ENCODE measurements at places on chromosomes 2 and 18.

- no peak for DNase-seq
Observed at GRCh38 chr18:25898965-25899364, 191.4 kb downstream of the SS18 start.

- DNase-seq: no peak
Observed at GRCh38 chr2:164920430-164920829, 34.9 kb downstream of the SLC38A11 start.

DNA sequence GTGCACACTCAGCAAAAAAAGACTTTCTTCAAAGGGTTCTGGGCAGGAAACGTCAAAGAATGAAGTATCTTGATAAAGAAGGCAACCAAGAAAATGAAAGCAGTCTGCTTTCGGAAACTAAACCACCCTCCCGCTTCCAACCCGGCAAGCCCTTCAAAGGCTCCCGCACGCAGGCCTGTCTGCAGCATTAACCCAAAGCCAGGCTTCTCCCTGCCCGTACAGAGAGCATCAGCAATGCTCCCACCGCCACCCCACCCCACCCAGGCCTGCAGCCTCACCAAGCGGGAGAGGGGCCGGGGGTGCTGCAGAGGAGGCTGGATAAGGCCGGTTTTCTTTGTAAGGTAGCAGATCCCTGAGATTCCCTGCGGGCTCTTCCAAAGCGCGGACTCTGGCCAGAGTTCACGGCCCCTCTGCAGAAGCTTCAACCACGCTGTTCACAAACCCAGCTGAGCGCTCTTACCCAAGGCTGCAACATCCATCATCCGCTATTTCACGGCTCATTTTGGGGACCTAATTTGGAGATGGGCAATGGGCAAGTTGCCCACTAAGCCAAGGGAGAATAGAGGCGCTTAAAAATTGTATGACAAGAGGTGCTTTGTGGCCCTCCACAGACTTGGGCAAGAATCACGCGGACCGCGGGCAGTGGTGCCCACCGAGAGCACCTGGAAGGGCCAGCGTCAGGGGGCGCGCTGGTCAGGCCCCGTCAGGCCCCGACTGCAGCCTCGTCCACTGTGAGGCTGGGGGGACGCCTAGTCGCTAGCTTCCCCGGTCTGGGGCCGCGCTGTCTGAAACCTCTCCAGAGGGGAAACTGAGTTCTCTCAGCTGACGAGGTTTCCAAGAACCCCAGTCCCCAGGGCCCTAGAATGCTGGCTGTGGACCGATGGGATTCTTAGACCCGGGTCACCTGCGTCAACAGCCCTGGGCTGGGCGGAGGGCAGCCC is 225.4 kb upstream of the ID2 start:
- no peak for DNase-seq

GRCh38 chr2:64023485-64024258 is 4.4 kb upstream of the VPS54 start:
- DNase-seq: no peak

DNA sequence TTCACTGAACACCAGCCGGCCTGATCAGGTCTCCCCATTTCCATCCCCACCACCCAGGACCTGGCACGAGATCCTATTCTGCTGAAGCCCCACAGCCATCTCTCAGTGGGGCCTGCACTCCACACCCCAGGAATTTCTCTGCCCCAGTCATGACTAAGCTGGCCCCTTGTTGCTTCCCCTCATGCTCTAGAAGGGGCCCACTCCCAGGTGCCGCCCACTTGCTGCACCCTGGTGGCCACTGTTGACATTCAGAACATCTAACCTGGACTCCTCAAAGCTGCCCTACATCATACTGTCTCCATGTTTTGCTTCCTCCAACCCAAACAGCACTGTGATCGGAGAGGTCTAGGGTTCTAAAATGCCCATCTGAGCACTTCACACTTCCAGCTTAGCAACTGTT is 90.7 kb upstream of the KLHL29 start:
- no peak for DNase-seq

GRCh38 chr2:40451918-40452605 is at the start of gene SLC8A1:
SLC8A1 (minus strand) TSS chr2:40452090.
- DNase-seq: peak; percentile 22

GRCh38 chr2:231882646-231883045 is 43.5 kb downstream of the NPPC start:
- DNase-seq: no peak

GRCh38 chr2:212990697-212991096 is 160.7 kb downstream of the IKZF2 start:
- no peak for DNase-seq

GRCh38 chr2:168810235-168810634 is 7.8 kb downstream of the NOSTRIN start:
- no peak for DNase-seq

- DNase-seq: no peak
Observed at GRCh38 chr2:155770516-155770915, 562.0 kb downstream of the NR4A2 start.

- no peak for DNase-seq
Observed at GRCh38 chr2:3154700-3155099, 222.9 kb downstream of the EIPR1 start.

DNA sequence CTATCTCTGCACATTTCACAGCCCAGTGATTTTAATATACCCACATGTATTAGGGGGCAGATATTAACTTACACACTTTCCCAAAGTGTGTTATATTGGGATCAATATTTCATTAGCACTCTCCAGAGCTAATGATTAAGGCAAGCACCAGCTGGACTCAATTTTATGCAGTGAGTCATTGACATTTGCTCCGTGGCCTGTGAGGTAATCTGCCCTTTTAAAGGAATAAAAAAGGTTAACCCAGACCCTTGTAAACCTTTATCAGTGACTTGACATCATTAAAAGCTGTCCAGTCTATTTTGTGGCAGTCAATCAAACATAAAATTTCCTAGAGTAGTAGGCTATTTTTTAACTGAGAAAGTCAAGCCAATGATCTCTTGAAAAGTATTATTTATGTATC is 1870.4 kb upstream of the CELF4 start:
- no peak for DNase-seq

DNA sequence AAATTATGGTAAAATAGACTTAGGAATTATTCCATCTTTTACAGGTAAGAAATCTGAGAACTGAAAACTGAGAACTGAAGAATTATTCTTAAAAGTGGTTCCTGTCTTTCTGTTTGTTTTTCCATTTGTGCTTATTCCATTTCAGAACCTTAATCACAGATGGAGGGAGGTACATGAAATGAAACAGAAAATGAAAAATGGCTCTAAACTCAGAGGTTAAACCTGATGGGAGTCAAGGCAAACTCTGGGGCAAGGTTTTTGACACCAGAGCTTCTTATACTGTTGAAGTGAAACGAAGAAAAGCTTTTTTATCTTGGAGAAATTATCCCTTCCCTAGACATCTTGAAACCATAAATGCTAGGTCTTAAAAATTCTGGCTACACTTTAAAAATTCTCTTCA is 182.1 kb downstream of the ZNF804A start:
- no peak for DNase-seq

- DNase-seq: no peak
Observed at GRCh38 chr2:13413989-13414388, 697.3 kb downstream of the TRIB2 start.

GRCh38 chr2:113178891-113179290 is 5.1 kb downstream of the PSD4 start:
- DNase-seq: no peak

DNA sequence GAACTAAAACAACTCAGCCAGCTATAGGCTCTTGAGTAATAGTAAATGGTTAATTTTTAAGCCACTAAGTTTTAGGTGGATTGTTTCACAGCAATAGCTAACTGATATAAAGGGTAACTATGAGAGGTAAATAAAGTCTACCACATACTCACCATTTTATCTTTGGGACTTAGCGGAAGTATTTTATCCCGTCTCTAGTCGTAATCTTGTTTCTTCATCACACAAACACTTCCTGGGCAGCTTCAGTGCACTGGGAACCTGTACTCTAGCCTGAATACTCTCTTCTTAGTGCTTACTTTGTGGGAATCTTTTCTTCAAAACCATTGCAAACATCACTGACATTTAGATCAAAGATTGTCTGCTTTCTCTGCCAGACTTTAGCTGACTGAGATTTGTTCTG is 360.5 kb downstream of the EPHA4 start:
- no peak for DNase-seq

DNA sequence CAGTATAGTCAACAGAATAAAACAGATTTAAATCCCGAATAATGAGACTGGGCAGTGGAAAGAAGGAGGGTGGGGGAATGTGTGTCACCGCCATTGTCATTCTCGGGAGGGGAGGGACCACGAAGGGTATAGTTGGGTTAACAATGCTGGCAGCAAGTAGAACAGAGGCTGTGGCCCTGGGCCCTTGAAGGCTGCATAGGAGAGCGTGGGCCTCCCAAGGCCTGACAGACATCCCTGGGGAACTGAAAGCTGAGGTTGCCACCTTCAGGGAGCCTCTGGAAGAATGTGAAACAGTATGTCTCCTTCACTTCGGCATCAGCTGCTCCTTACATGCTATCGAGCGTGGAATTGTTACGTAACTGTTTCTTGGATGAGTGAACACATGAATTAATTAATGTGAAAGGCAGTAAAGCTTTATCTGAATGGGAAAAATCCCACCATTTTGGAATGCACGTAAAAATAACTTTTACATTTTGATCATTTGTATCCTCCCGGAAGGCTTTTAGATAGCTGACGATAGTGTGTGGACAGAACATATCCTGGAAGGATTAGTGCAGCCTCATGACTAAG is 92.8 kb upstream of the TTC39C start:
- DNase-seq: no peak

GRCh38 chr2:71670430-71670795 is 217.1 kb downstream of the DYSF start:
- DNase-seq: no peak

DNA sequence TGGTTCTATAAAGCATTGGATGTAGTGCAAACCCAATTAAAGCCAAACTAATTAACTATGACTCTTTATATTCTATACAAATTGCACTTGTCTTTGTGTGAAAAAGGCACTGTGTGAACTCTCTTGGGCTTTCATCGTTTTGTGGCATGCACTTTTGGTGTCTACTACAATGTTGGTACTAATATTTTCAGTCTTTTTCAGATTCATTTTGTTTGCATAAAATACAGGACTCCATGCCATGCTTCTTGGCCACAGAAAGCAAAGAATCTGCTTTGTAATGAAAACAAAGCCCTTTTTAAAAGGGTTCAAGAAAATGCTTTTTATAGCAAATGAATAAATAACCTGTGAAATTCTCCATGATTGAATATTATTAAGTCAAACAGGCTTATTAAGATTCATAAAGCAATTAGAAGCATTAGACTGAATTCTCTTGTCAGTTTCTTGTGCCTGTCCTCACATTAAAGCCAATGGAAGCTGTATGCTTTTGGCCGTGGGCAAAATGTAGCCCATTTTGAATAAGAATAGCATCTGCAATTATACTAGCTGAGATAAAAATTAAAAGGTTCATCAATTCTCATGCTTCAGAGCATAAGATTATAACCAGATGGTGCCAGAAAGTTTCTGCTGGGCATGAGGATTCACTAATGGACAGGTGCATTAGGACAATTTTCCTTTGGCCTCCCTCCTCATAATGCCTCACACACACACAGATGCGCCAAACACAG is 1665.2 kb downstream of the SUCLG1 start:
- DNase-seq: no peak

DNA sequence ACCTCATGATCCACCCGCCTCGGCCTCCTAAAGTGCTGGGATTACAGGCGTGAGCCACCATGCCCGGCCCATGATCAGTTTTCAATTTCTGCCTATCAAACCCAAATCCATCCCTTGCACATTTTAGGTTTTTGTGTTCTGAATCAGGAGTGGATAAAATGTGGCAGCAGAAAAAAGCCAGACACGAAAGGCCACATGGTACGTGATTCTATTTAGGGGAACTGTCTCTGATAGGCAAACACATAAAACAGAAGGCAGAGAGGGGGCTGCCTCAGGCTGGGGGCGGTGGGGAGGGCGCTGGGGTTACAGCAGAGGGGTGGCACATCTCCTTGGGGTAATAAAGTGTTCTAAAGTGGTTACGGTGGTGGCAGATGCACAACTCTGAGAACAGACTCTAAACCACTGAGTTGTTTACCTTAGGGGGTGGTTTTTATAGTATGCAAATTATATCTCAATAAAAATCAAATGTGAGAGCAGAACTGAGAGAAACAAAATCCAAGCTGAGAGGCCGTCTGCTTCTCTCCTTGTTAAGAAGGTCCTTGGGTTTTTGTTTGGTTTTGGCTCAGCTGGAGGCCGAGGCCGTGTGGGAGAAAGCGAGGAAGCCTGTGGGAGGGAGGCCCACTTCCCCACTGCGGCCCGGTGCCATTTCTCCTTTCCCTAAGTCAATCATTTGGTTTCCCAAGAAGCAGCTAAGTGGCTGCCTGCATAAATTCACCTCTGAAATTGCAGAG is 78.0 kb downstream of the SOWAHC start:
- DNase-seq: no peak

GRCh38 chr18:4068552-4069158 is 386.5 kb downstream of the DLGAP1 start:
- DNase-seq: no peak

GRCh38 chr2:231664727-231665126 is 43.6 kb upstream of the PTMA start:
- no peak for DNase-seq

- DNase-seq: no peak
Observed at GRCh38 chr2:171390941-171391516, 42.8 kb downstream of the METTL8 start.

DNA sequence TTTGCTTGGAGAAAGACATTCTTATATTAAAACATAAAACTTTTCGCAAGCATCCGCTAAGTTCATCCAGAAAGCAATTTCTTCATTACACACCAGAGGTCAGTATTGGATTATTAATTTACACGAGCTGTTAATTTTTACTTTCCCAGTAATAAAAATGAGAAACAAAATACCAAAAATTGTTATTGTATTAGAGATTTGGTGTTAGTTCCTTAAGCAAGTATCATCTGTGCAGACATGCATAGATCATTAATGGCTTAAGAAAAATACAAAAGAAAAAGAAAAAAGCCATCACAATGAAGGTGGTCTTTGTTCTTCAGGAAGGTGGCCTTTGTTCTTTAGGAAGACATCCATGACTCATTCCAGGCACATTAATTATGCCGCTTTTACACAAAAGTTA is 53.6 kb upstream of the HNMT start:
- no peak for DNase-seq

DNA sequence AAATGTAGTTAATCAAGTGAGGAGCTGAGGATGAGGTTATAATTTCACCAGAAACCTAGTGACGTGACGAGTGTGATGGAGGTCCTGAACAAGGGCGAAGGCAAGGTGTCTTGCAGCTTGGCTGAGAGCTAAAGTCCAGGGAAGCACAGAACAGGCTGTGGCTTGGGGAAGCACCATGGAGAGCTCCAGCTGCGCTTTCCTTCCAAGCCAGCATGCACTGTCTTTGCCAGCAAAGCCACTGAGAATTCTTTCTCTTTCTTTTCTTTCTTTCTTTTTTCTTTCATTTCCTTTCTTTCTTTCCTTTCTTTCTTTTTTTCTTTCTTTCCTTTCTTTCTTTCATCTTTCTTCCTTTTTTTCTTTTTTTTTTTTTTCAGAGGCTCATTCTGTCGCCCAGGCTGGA is 239.3 kb downstream of the FBXO15 start:
- no peak for DNase-seq

DNA sequence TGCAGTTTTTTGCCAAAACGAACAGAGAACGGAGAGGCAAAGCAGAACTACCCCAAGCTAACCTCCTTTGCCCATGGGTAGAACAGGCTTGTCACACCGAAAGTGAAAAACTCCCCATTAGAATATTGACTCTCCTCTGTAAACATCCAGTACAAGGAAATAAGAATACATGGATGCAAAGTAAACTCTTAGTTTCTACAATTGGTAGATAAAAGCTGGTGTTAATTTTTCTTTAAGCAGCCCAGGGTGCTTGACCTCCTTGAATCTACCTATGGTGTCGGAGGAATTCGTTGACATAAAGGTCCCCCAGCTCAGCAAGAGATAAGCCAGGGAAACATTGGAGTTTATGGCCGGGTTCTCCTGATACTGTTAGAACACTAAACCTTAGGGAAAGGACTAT is 48.4 kb upstream of the DSG1 start:
- no peak for DNase-seq

All from GM12892 (cell line).